ENCODE measurements at places on chromosomes 7 and 10.

- no peak for DNase-seq
Observed at GRCh38 chr7:67306331-67306730, 309.7 kb downstream of the TYW1 start.

GRCh38 chr7:112201411-112201810 is 4.8 kb downstream of the DOCK4 start:
- no peak for DNase-seq

GRCh38 chr7:156816943-156817572 is 75.9 kb downstream of the LMBR1 start:
- DNase-seq = peak; percentile 32

- DNase-seq = no peak
Observed at GRCh38 chr10:14876764-14877163, 1.9 kb upstream of the SUV39H2 start.

DNA sequence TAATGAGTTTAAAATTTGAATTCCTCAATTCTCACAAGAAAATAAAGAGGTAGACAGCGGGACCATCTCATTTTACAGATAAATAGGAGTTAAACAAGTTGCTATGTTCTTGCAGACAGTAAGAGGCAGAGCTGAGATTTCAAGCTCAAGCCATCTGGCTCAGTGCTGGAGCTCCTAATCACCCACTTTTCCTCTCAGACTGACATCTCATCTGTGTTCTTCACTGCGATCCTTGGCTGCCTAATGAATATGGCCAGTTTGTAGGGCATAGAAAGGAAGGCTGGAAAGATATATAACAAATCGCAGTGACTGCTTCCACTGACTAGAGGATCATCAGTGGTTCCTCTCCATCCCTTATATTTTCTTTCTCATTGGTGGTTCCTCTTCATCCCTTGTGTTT is 151.2 kb downstream of the MPP7 start:
- no peak for DNase-seq

DNA sequence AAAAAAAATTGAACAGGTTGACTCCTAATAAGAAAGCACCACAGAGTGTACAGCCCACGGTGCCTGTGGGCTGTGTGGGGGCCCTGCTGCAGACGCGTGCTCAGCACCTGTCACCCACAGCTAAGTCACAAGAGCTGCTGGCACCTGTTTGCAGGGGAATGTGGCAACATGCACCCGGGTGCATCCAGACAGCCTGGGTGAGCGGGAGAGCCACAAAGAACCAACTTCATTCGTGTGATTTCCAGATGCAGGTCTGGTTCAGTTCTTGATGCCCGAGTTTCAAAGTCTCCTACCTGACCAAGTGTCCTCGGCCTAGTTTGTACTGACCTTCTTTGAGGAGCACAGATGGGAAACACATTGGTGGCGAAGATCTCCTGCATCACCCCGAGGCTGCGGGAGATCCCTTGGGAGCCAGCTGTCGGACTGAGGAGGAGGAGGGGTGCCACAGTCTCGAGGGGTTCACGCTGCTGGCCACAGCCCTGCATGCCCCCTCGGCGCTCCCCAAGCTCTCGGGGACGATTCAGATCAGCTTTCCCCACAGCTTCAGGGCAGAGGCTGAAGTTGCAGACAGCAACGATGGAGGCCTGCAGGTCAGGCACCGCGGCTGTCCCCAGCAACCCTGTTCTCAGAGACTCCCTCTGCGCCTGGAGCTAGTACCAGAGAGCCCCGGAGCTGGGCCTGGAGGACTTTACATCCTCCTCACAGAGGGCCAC is 35.3 kb downstream of the AMZ1 start:
- no peak for DNase-seq
